Gastroesophageal sphincter (tissue), 4 donors: ENCODE measurements at places on chromosomes 6 and 20. TPM values are rescaled to one million over a fixed set of nuclear protein-coding genes. Genes with fewer than 3 reads are reported as not detected.
A peak's percentile ranks its signal among the peaks of the same experiment; 100 is the strongest.

Gene MAP1LC3A
- 103 TPM for total RNA-seq

Gene ADGRF5
- 11.7 TPM for total RNA-seq

Gene CRYBG1
- total RNA-seq = 4.8 TPM

Gene TREML1
- total RNA-seq = not detected

Gene SPATS1
- total RNA-seq = not detected

Gene GOPC
- 22.5 TPM for total RNA-seq

Gene KIAA1755
- 14.7 TPM for total RNA-seq

GRCh38 chr20:12592756-12593155 is 416.0 kb upstream of the SPTLC3 start:
- no peak for ATAC-seq

DNA sequence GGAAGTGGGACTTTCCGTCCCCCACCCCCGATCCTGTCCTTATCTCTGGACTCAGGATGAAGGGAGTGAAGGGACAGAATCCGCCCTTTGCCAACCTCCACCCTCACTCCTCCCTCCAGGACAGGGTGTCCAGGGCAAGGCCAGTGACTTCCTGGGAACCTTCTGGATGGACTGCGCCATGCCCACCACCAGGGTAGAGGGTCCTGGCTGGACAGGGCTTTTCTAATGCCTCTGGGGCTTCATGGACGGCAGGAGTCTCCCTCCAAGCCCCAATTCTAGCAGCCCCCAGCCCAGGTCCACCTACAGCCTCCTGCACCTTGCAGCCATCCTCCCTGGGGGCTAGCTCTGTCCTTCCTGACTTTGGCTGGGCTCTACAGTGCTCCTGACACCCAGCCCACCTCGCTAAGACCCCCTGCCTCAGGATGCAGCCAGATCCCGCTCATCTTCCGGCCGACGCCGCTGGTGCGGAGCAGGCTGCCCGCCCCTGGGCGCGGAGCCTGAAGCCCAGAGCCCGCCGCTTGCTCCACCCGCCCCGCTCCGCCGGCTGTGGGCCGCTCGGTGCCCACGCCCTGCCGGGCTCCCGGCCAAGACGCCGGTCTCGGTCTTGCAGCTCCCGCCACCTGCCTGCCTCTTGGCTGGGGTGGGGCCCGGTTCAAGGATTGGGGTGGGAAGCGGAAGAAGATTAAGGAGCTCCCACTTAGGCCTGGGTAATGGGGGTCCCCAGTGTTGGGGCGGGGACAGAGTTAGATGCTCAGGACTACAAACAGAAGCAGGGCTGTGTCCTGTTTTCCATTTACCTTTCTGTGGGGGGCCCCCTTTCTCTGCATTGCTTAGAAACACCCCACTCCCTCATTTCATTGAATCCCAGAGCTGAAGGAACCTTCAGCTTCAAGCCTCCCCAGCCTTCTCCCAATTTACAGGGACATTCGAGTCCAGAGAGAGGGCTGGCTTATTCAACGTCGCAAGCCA is 72.8 kb downstream of the MDGA1 start:
- ATAC-seq = peak; percentile 56

- ATAC-seq = no peak
Measured at GRCh38 chr6:53587291-53587690, 42.4 kb upstream of the GCLC start.

DNA sequence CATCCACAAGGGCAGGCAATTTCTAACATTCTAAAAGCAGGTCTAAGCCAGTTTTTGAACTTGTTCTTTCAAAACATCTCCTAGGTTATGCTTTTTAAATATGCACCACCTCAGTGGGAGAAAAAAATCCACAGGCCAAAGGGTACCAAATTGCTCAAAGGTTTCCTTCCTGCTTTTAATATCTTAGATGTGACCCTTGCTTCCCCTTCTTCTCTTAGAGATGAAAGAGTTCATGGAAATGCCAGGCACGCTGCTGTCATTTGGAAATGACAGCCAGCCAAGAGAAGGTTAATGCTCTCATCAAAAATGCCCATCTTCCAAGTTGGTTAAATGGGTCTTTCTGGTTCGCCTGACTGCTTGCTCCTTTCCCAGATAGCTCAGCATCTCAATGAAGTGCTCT is 497.1 kb downstream of the CD83 start:
- ATAC-seq = no peak

DNA sequence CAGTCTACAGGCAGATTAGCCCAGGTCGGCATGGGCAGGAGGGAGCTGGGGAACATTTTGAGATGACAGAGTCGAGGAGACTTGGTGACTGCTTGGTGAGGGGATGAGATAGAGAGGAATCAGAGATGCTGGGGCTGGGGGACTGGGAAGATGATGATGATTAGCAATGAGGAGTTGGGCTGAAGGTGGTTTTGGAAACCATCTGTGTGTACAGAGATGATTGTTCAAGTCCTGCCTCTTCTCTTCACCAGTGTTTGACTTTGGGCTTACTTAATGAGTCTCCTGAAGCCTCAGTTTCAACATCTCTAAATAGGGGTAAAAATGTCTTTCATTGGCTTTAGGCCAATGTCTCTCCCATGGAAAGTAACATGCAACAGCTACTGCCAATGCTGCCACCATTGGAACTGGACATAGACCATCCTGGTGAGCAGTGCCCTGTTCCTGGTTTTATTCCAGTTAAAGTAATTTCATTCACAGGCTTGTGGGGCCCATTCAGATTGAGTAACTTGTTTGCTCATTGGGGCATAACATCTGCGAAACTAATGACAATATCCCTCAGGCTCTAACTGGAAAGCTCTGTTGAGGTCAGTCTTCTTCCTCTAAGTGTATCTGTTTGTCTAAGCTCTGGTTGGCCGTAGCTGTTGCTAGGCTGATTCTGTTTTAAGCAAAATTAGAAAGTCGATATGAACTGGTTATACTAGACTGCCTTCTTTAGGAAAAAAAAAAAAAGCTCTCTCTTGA is 99.1 kb downstream of the ARMC2 start:
- ATAC-seq = peak; percentile 62

- ATAC-seq = no peak
Measured at GRCh38 chr6:67450641-67451040, 1184.4 kb upstream of the ADGRB3 start.

DNA sequence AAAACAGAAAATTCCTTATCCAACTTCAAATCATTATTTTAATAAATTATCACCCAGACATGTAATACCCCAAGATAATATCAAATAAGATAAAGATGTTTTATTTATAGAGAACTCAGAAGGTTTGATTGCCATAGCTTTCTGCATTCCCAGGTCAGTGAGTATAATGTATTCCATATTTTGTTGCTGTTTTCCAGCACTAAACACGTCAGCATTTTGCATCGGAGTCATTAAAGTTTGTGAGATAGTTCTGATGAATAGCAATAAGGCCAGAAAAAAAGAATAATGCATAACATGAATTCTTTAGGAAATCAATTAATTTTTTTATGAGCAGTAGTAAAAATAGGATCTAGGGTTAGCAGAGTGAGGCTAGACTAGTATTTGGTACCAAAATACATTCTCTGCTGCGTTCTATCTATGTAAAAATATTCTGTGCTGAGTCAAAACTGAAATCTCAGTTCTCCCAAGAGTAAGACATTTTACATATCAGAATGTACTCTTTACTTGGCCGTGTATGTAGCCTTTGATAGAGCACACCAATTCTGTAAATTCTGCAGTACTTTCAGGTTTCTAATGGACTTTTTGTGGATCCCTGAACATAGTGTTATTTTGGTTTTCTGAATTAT is 269.9 kb upstream of the AGPAT4 start:
- no peak for ATAC-seq

DNA sequence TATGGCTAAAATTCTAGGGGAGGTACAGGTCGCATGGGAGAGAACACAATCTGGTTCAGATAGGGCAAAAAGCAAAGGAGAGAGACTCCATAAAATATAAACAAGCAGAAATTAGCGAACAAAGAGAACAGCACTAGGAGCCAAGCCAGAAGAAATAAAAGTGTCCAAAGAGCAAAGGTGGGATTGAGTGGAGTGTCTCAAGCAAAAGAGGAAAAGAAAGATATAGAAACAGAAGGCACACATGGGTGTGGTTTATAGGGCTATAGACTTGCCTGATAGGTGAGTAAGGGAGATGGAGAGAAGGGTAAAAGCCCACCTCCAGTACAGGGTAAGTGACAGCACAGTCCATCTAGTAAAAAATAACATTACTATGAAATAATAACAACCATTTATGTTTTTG is 36.5 kb upstream of the IRAK1BP1 start:
- ATAC-seq = no peak

DNA sequence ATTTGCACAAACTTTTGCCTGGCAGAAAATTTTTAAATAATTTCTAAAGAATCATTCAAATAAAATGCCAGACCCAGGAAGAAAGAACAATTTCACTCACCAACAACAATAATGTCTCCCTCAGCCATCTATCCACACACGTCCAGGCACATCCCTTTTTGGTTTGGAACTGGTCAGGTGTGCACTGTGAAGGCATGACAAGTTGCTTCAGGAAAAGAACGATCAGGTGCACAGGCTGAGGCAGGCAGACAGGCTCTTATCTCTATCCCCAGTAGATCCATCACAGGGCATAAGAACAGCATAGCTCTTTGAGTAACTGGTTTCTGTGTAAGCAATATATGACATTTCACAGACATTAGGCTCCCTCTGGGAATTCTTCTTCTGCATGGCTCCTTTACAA is 18.1 kb upstream of the NXT1 start:
- ATAC-seq = no peak

- ATAC-seq = no peak
Measured at GRCh38 chr20:49475292-49476015, 7.0 kb downstream of the KCNB1 start.

GRCh38 chr6:90403489-90404381 is 107.1 kb upstream of the BACH2 start:
- ATAC-seq = peak; percentile 46

GRCh38 chr20:63487781-63488241 is 11.1 kb downstream of the EEF1A2 start:
- ATAC-seq = no peak

- ATAC-seq = peak; percentile 86
Measured at GRCh38 chr6:121780325-121781321, 345.2 kb downstream of the GJA1 start.

DNA sequence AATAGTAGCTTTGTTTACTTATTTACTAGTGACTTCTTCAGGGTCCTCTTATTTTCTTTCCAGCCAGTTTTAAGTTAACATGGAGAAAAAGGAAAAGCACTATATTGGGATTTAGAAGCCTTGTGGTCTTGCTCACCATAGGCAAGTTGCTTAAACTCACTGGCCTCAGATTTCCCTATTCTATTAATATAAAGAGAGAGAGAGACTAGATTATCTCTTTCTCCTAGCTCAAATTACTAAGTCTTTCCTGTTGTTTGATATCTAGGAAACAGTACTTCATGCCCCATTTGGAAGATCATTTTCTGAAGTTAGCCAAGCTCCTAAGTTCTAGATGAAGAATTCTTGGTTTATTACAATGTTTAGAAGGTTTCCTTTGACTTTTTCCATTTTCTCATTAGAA is 32.5 kb downstream of the CTNNBL1 start:
- ATAC-seq = no peak

DNA sequence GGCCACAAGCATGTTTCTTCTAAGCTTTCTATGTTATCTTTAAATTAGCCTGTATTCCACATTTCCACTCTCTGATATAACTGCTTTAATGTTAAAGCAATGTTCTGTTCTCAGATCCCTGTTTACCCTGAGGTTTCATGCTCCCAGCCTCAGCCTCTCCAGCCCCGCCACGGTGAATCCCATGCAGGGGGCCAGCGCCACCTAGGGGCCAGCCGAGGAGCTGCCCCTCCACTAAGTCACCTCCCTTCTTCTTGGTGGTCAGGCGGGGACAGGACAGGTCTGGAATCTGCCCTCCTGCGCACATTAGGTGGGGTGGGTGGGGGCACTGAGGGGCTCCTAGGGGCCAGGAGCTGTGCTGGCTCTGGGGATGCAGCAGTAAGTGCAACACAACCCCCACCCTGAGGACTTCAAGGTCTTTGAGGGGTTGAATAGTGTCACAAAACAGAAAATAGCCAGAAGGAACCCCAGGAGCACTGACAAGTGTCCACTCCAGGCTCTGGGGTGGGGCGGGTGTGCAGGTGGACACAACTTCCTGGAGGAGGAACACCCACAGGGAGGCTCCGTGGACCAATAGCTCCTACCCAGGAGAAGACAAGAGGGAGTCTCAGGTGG is 61.6 kb downstream of the RAB44 start:
- peak; percentile 90 for ATAC-seq

GRCh38 chr6:28425944-28426541 is 17.2 kb downstream of the ZSCAN23 start:
- ATAC-seq = no peak

- ATAC-seq = no peak
Measured at GRCh38 chr6:11835065-11835464, 56.5 kb upstream of the ADTRP start.
